ENCODE measurements at places on chromosomes 13 and 19. TPM values are rescaled to one million over a fixed set of nuclear protein-coding genes. Genes with fewer than 3 reads are reported as not detected.

MISP3 gene
- total RNA-seq: 1.0 TPM

ZNF230 gene
- 2.3 TPM for total RNA-seq

S1PR4 gene
- 45.6 TPM for total RNA-seq

DLEU7 gene
- total RNA-seq: not detected

CCDC194 gene
- total RNA-seq: 1.3 TPM

ZNF415 gene
- 0.31 TPM for total RNA-seq

MUC16 gene
- not detected for total RNA-seq

PEG3 gene
- total RNA-seq: not detected

VAV1 gene
- total RNA-seq: 59.7 TPM

PPP5C gene
- 136 TPM for total RNA-seq

CYP2A6 gene
- total RNA-seq: not detected

NKPD1 gene
- total RNA-seq: 0.06 TPM

SYCN gene
- not detected for total RNA-seq

SHISA7 gene
- not detected for total RNA-seq

RAB3A gene
- total RNA-seq: 6.5 TPM

PTPRH gene
- total RNA-seq: not detected
